Putamen (tissue), 1 donor: ENCODE measurements at places on chromosomes 12 and 14.

DNA sequence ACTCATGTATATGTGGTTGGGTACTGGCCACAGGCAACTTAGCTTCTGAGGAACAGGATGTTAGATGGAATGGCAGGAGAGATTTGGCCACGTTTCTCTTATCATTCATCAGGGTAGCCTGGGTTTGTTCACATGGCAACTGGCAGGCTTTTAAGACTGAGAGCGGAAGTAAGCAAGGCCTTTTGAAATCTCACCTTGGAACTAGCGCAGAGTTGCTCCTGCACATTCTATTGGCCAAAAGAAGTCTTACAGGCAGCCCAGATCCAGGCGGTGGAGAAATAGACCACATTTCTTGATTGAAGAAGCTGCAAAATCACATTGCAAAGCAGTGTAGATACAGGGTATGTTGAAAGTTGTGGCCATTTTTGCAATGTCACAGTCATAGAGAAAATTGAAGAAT is 3.7 kb downstream of the CLEC4A start:
- no peak for DNase-seq

GRCh38 chr12:39402922-39403321 is 40.0 kb downstream of the KIF21A start:
- no peak for DNase-seq

GRCh38 chr14:98592611-98593170 is 679.3 kb downstream of the BCL11B start:
- DNase-seq, result no peak

GRCh38 chr14:92503756-92504491 is 9.7 kb upstream of the RIN3 start:
- DNase-seq, result no peak

GRCh38 chr14:99136401-99136800 is 135.6 kb downstream of the BCL11B start:
- DNase-seq, result no peak

GRCh38 chr12:4978737-4979136 is 64.9 kb upstream of the KCNA5 start:
- DNase-seq, result no peak

DNA sequence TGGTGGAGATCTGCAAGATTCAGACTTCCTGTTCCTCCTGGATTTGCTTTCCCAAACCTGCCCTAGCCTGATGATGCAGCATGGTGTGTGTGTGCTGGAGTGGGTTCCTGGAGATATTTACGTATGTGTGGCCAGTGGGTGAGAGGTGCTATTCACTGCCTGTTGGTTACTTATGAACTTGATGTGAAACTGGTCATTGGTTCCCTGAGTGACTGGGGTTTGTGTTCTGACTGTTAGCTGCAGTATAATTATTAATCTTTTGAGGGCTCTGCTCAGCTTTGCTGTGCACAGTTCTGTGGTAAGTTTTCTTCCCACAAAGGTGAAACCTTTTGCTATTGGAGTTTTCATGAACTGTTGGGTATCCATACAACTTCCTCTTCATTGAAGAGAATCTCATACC is 541.8 kb upstream of the FBXO33 start:
- no peak for DNase-seq

- DNase-seq, result no peak
These were observed 8.1 kb downstream of the GLT1D1 start for GRCh38 chr12:128861226-128862016.

- no peak for DNase-seq
These were observed 28.3 kb downstream of the STON2 start for GRCh38 chr14:81371802-81372201.

DNA sequence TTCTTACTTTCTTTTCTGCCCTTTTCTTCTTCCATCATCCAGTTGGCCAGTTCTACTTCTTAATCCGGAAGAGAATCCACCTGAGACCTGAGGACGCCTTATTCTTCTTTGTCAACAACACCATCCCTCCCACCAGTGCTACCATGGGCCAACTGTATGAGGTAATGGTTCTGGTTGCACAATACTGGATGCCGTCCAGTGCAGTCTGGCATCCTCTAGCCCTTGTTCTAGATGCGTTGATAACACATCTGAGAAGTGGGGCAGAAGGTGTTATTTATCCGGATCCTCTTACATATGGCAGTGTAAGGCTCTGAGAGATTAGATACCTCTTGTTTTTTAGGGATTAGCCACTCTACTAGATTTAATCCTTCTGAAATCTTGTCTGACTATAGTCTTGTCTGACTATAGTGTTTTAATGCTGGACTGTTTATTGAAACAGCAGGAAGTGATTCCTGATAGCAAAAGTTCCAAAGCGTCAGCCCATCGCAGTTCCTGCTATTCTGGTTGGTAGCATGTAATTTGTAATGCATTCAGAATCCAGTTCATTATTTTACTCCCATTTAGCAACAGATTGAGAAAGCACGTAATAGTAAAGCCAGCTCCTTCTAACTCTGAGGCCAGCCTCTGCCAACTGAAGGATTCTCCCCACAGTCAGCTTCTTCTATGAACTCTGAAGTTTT is 7.9 kb downstream of the GABARAPL1 start:
- DNase-seq, result no peak

- no peak for DNase-seq
These were observed 36.3 kb downstream of the TTLL5 start for GRCh38 chr14:75697386-75697785.

- no peak for DNase-seq
These were observed 165.2 kb downstream of the VRK1 start for GRCh38 chr14:96962337-96962736.

- no peak for DNase-seq
These were observed 121.4 kb downstream of the KSR2 start for GRCh38 chr12:117847371-117847770.

GRCh38 chr14:104794099-104794498 is 1.4 kb downstream of the AKT1 start:
- no peak for DNase-seq

- DNase-seq, result no peak
These were observed 90.2 kb downstream of the LIN7A start for GRCh38 chr12:80847575-80847974.

DNA sequence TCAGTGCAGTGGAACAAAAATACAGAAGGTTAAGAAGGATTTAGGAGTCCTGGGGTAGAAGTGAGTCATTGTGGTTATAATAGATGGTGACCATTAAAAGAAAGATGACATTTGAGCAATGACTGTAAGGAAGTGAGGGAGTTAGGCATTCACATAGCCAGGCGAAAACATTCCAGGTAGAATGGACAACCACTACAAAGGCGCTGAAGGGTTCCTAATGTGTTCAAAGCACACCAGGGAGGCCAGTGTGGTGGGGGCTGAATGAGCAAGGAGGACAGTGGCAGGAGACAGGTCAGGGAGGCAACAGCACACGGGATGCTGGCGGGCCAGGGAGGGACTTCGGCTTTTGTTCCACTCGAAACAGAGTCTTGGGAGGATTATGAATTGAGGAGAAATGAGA is 129.9 kb downstream of the NPAS3 start:
- DNase-seq, result no peak

GRCh38 chr12:45518291-45519235 is 210.9 kb upstream of the ARID2 start:
- peak; percentile 8 for DNase-seq

- DNase-seq, result no peak
These were observed 2.7 kb downstream of the KTN1 start for GRCh38 chr14:55582746-55583145.

- no peak for DNase-seq
These were observed 705.6 kb upstream of the FOXG1 start for GRCh38 chr14:28061006-28061405.

DNA sequence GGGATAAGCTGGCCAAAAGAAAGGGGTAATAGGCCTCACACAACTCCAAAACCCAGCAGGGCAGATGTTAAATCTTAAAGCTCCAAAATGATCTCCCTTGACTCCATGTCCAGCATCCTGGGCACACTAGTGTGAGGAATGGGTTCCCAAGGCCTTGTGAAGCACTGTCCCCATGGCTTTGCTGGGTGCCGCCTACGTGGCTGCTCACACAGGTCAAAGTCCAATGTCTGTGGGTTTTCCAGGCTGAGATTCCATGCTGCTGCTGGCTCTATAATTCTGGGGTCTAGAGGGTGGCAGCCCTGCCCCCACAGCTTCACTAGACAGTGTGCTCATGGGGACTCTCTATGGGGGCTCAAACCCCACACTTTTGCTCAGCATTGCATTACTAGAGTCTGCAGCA is 145.3 kb upstream of the GRIN2B start:
- DNase-seq, result no peak

DNA sequence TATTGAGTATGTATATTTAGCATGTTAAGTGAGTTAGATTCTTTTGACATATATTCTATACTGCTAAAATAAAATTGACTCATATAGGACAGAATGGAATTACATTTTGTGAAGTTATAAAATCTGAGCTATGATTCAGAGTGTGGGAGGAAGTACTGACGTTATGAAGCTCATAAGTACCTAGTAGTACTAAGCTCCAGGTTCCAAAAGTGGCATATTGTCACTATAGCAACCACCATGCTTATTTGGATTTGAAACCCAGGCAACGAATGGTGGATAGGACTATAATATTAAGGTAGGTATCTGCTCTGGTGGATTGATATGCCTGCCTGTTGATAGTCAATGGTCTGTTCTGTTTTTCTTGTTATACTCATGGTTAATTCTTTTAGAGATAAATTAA is 2.2 kb upstream of the FBXO33 start:
- peak; percentile 80 for DNase-seq

DNA sequence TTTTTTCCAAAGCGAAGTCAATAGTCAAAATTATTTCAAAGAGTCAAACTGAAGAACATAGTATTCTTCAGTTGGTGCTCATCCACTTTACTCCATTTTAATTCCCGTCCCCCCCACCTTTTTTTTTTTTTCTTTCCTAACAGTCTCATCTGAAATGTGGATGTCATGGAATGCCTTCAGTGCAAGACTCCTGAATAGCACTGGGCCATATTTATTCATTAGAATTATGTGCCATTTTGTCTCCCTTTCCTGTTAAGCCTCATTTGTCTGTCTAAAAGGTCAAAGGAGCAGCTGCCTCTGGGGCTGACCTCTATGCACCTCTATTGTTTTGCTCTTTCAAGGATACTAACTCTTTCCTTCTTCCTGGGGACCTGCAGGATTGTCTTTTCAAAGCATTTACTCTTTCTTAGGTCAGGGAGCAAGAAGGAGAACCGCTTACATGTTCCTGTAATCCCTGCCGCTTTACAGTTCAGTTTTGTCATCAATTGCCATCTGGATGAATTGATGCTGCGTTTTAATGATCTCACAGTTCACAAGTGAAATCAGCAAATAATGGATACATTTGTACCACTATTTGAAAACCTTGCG is 310.6 kb downstream of the NPAS3 start:
- no peak for DNase-seq

DNA sequence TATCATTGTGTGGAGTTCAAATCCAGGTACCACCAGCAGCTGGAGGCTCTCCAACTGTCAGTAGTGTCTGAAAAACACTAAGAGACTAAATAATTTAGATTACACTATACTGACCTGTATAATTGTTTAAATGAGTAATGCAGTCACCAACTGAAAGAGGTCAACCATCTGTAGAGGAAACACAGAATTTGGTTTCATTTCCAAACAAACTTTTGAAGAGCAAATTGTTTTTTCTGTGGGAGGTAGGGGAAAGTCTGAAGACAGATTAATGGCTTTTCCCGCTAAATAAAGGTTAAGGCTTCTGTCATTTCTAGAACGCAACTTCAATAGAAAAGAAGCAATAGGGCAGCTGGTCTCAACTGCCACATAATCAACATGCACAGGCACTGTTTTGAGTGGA is 462.6 kb downstream of the PRKD1 start:
- DNase-seq, result no peak

- DNase-seq, result no peak
These were observed 48.5 kb downstream of the CYP46A1 start for GRCh38 chr14:99732436-99733210.

GRCh38 chr12:13038491-13039161 is 5.6 kb upstream of the FAM234B start:
- DNase-seq, result no peak

- DNase-seq, result no peak
These were observed 435.4 kb downstream of the EGLN3 start for GRCh38 chr14:33515441-33515840.

DNA sequence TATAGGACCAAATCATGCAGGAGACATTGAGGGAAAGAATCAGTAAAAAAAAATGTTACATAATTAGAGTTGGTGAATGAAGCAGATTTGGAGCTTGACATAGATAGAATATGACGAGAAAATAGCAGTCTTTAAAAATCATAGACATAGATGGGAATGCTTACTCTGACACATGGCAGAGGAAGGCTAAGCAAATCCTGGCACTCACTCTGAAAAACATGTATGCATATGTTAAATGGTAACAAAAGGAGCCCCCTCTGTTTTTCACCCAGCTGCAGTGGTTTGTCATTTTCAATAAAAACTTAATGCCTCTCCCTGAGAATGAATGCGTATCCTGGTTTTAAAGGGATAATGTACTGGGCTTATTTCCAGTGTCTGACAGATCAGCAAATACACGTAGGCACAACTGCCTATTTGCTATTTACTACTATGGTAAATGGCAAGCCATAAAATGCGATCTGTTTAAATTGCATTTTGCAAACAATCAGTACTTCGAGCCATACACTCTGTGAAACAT is 561.2 kb upstream of the SEL1L start:
- no peak for DNase-seq

DNA sequence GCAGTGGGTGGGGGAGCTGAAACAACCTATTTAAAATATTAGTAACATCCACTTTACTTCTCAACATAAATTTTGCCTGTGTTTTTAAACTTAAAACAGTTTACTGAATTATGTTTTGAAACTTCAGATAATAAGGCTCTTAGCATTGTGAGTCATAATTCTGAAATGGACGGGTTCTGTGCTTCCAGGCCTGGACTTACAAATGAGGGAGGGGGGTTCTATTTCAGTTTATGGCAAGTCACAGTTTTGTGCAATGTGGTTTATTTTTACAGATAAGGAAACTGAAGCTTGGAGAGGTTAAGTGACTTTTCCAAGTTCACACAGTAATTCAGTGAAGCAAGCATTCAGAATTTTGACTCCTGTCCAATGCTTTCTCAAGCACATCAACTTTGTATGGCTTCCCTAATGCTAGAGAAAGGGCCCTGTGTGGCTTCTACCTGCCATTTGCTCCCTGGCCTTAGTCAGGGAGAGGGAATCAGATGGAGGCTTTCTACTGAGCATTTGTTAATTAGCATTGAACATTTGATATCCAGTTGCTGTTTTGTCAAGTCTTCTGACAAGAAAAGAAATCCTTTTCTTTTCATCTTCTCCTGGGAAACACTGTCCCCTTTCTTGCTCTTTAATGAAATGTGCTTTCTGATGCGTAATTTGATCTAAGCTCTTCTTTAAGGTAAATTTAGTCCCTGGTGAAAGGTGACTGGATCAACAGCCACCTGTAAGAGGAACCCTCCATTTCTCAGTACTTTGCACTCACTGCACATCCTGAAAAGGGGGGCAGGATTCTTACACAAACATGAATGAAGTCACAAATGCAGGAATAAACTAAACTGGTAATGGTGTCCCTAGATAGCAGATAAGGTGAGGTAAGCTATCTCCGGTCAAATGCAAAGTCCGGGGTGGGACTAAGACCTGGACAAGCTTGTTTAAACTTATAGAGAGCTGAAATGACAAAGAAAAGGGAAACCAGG is 2.5 kb upstream of the SALL2 start:
- DNase-seq, result no peak

GRCh38 chr12:85468356-85469157 is 188.5 kb downstream of the ALX1 start:
- peak; percentile 30 for DNase-seq
